RPMI7951 (cell line): ENCODE measurements at places on chromosomes 11 and 22.
A peak's percentile ranks its signal among the peaks of the same experiment; 100 is the strongest.

GRCh38 chr22:49689255-49689770 lies 138.4 kb downstream of the BRD1 start:
- no peak for DNase-seq

GRCh38 chr11:123690485-123690884 lies 36.1 kb upstream of the SCN3B start:
- DNase-seq: peak; percentile 57

GRCh38 chr11:19774329-19774728 lies 61.7 kb downstream of the NAV2 start:
- DNase-seq: no peak

DNA sequence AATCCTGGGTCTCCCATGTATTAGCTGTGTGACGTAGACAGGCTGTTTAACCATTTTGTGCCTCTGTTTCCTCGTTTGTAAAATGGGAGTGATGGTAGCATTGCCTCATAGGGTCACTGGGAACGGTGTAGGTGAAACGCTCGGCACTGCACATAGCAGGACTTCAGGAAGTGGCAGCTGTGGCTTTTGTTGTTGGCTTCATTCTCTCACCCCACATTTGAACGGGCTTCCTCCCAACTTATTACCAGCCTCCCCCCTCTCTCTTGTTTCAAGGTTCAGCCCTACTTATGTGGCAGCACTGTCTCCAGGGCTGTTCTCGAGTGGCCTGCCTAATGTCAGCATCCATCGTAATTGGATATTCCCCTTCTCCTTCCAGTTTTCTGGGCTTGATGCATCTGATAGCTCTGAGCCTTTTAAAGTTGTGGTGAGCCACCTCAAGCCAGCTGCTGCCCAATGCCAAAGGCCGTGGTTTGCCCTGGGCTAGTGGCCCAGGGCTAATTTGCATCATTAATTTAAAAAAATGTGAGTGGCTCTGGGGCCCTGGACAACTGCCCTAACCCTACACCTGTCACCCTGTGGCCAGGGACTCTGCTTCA lies 217.8 kb upstream of the TBCEL start:
- DNase-seq: peak; percentile 11
